ENCODE measurements at places on chromosomes 4 and X. TPM values are rescaled to one million over a fixed set of nuclear protein-coding genes. Genes with fewer than 3 reads are reported as not detected.

DNA sequence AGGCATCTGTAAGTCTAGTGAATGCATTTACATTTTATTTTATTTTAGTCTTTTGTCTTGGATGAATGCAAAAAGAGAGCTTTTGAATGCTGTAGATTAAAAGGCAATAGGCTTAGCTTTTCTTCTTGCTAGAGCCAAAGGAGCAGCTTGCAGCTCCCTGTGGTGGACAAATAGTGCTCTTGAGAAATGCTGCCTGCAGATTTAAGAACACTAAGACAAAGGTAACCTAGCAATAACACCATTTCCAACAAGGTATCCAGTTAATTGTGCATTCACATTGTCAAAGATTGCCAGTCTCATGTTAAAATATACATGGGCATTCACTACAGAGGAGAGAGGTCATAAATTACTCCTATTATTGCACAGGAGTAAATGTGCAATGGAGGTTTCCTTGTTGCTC lies 859.2 kb upstream of the PRKX start:
- H3K27ac ChIP-seq, result no peak overlapping the region
- no peak overlapping the region for H3K4me3 ChIP-seq
- no peaks in the 10 kb centered on the region for H3K27me3 ChIP-seq
- H3K4me1 ChIP-seq, result no peaks in the 10 kb centered on the region
- no peaks in the 10 kb centered on the region for H3K36me3 ChIP-seq

DNA sequence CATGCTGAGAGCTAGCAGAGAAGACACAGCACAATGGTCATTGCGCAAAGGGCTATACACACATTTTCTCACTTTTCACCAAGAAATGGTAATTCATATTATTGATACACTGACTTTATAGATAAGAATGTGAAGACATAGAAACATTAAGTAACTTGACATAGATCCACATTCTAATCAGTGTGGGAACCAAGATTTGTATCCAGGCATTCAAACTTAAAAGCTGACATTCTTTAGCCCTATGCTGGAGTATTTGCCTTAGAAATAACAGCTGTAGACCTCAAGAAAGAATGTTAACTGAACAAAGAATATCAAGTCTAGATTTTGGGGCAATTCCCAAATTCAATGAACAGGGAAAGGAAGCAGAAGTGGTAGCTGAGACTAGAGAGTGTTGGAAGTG lies 384.8 kb downstream of the IL15 start:
- no peaks in the 10 kb centered on the region for H3K36me3 ChIP-seq
- H3K4me1 ChIP-seq, result peaks cover 4% of the 10 kb centered on the region
- H3K4me3 ChIP-seq, result no peak overlapping the region
- no peaks in the 10 kb centered on the region for H3K27me3 ChIP-seq
- H3K27ac ChIP-seq, result no peak overlapping the region

The TDO2 gene
- 0.30 TPM for polyA plus RNA-seq

DNA sequence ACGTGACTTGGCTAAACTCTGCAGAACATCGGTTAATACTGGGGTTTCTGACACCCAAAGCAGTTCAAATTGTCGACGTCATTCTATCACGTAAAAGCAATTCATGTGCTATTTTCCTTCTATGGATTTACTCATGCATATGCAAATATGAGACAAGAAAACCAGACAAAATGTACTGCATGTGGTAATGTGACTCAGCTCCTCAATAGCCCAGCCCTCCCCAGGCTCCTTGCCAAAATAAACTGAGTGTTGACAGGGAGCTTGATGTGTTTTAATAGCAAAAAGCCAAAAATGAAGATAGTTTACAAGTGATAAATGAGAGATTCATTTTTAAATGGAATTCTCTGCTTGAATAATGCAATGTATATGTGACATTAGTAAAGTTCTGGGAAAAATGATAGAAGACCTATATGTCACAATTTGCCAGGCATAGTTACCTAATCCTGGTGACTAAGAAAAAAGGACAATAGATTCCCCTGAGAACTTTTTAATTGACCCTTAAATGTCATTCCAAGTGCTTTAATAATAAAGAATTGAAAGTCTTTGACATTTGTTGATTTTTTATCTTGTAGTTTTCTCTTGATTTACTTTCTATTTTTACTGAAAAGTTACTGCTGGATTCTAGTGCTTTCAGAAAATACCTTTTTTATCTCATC lies 1700.6 kb upstream of the TENM3 start:
- no peaks in the 10 kb centered on the region for H3K27me3 ChIP-seq
- H3K4me3 ChIP-seq, result no peak overlapping the region
- H3K27ac ChIP-seq, result no peak overlapping the region
- no peaks in the 10 kb centered on the region for H3K36me3 ChIP-seq
- DNase-seq, result no peak

The LIMCH1 gene
- 7.5 TPM for polyA plus RNA-seq

- no peaks in the 10 kb centered on the region for H3K4me1 ChIP-seq
- no peaks in the 10 kb centered on the region for H3K27me3 ChIP-seq
- no peaks in the 10 kb centered on the region for H3K36me3 ChIP-seq
- H3K4me3 ChIP-seq, result no peak overlapping the region
These were observed 7.4 kb downstream of the RAB33A start for GRCh38 chrX:130179170-130179569.

GRCh38 chrX:82031250-82031649 lies 829.3 kb downstream of the SH3BGRL start:
- no peak for DNase-seq
- H3K36me3 ChIP-seq, result no peaks in the 10 kb centered on the region
- no peak overlapping the region for H3K4me3 ChIP-seq
- H3K4me1 ChIP-seq, result no peaks in the 10 kb centered on the region
- no peak overlapping the region for H3K27ac ChIP-seq

GRCh38 chr4:155761916-155762315 lies 3.1 kb downstream of the GUCY1B1 start:
- H3K4me1 ChIP-seq, result peaks cover 10% of the 10 kb centered on the region
- H3K36me3 ChIP-seq, result no peaks in the 10 kb centered on the region
- H3K27ac ChIP-seq, result peak overlapping the region; percentile 6

GRCh38 chr4:147175460-147176025 lies 229.9 kb upstream of the TTC29 start:
- no peak for DNase-seq
- no peak overlapping the region for H3K27ac ChIP-seq
- H3K27me3 ChIP-seq, result no peaks in the 10 kb centered on the region
- H3K36me3 ChIP-seq, result no peaks in the 10 kb centered on the region

DNA sequence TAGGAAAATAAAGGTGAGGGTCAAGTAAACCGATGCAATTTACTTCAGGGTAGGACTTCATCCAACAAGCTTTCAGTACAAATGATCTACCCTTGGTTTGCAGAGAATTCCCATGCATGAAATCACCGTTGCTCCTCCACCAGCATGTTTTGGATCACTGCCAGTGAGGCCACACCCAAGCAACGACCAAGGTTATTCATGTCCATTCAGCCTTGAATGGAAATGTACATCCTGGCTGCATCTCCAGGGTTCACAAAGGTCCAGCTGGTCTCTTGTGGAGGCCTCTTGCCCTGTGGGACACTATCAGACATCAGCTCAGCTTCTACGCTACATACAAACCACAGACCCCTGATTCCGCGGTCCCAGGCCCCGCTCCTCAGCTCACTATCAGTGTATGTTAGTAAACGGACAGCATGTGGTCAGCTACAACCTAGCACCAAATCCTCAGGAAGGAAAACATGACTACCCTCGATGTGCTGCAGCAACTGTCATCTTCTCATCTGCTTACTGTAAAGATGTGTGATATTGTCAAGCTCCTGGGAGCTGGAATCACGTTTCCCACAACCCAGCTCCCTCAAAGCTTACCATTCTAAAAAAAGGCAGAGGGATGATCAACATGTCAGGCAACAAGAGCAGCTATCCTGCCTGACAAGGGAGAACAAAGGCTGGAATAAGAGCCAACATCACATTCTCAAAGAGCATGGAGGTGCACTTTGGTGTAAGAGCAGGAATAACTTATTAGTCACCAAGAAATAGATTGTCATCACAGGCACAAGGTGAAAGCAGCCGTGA lies 4.9 kb downstream of the LYAR start:
- H3K27me3 ChIP-seq, result no peaks in the 10 kb centered on the region
- peak; percentile 48 for DNase-seq
- no peak overlapping the region for H3K27ac ChIP-seq
- H3K4me3 ChIP-seq, result no peak overlapping the region

DNA sequence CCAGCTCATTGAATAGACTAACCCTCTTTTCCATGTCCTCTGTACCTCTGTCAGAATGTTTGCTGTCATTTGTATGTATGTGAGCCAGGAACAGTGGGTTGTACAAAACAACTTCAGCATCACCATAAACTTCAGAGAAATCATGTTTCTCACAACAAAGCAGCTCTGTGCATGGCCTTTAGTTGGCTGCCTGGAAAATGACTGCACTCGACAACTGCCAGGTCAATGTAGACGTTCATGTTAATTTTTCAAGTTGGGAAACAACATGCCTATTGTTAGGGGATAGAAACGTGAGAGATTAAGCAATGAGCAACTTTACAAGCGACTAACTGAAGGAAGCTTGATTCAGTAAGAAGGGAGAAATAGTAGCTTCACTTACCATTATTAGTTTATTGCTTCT lies 17.9 kb upstream of the CXCL11 start:
- H3K27ac ChIP-seq, result no peak overlapping the region
- H3K27me3 ChIP-seq, result no peaks in the 10 kb centered on the region
- H3K4me1 ChIP-seq, result no peaks in the 10 kb centered on the region
- no peak overlapping the region for H3K4me3 ChIP-seq

GRCh38 chr4:183355405-183355804 lies 33.2 kb upstream of the CLDN24 start:
- peaks cover 10% of the 10 kb centered on the region for H3K4me1 ChIP-seq
- DNase-seq, result no peak
- H3K36me3 ChIP-seq, result no peaks in the 10 kb centered on the region
- no peak overlapping the region for H3K27ac ChIP-seq

The FOXP3 gene
- not detected for polyA plus RNA-seq

The ARR3 gene
- polyA plus RNA-seq, result not detected

GRCh38 chr4:129362691-129363274 lies 266.8 kb downstream of the C4orf33 start:
- no peak overlapping the region for H3K4me3 ChIP-seq
- H3K36me3 ChIP-seq, result no peaks in the 10 kb centered on the region
- peaks cover 13% of the 10 kb centered on the region for H3K4me1 ChIP-seq
- DNase-seq, result peak; percentile 91
- H3K27me3 ChIP-seq, result no peaks in the 10 kb centered on the region

The HPGDS gene
- polyA plus RNA-seq, result 0.30 TPM

DNA sequence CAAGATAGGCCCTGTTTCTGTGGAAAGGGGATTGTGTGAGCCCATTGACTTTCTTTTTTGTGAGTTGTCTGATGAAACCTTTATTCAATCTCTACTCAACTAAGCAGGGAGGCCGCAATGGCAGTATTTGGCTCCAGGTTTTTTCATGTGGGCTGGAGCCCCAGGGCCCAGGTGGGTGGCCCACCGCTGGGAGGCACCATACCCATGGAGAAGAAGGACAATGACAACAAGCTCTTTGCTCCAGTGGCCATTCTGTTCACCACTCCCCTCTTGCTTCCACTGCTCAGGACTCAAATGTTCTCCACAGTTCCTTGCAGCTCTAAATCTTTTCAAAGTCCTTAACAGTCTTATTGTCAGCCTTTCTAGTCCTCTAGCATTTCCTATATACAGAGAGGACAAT lies 54.1 kb downstream of the HOPX start:
- DNase-seq, result no peak
- H3K4me3 ChIP-seq, result no peak overlapping the region

The HTR2C gene
- not detected for polyA plus RNA-seq

The DMP1 gene
- not detected for polyA plus RNA-seq

- no peak overlapping the region for H3K27ac ChIP-seq
- no peaks in the 10 kb centered on the region for H3K27me3 ChIP-seq
- DNase-seq, result no peak
- H3K4me3 ChIP-seq, result no peak overlapping the region
These were observed 110.8 kb upstream of the AFF2 start for GRCh38 chrX:148389629-148390028.

- H3K27me3 ChIP-seq, result no peaks in the 10 kb centered on the region
- no peaks in the 10 kb centered on the region for H3K36me3 ChIP-seq
- H3K4me3 ChIP-seq, result no peak overlapping the region
- H3K4me1 ChIP-seq, result peaks cover 16% of the 10 kb centered on the region
- DNase-seq, result no peak
These were observed 218.7 kb downstream of the NWD2 start for GRCh38 chr4:37463033-37463856.

DNA sequence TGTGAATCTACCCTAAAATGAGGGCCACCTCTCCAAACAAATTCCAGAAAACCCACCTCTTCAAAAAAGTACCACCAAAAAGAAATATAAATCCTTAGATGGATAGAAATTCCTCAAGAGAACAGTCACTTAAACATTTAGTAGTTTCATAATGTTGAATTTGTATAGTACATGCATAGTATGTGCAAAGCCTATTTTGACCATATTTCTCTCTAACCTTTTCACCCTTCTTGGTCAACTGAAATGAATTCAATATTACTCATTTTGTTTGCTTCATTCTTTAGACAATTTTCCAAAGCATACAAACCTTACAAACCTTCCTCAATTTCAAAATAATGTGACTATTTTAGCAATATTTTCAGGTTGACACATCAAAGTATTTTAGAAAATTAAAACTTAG lies 4.1 kb downstream of the RHOXF1 start:
- DNase-seq, result no peak
- no peaks in the 10 kb centered on the region for H3K4me1 ChIP-seq
- no peaks in the 10 kb centered on the region for H3K36me3 ChIP-seq
- no peak overlapping the region for H3K27ac ChIP-seq
- H3K4me3 ChIP-seq, result no peak overlapping the region
- H3K27me3 ChIP-seq, result no peaks in the 10 kb centered on the region

DNA sequence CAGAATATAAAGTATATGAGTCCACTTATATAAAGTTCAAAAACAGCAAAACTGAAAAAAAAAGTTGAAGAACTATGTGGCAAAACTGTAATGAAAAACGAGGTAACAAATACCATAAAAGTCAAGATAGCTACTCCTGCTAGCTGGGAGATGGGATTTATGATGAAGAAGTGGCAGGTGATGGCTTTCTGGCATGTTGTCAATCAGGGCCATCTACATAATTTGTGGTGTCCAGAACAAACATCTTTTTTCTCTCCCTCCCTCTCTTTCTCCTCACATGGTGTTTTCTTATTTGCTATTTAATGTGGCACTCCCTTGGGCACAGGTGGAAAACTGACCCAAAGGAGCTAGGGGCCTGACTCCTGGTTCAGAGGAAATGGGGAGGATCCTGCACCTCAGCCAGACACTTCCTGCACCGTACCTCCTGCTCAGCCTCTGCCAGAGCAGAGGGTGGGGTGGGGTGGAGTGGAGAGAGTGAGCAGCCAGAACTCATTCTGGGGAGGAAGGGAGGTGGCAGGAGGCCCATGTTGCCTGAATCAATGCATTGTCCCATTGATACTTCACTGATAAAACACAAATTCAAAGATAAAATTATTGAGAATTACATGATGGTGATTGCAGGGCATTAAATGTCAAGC lies 5.3 kb upstream of the SAP30 start:
- H3K27ac ChIP-seq, result no peak overlapping the region
- no peak overlapping the region for H3K4me3 ChIP-seq
- H3K27me3 ChIP-seq, result no peaks in the 10 kb centered on the region
- H3K36me3 ChIP-seq, result no peaks in the 10 kb centered on the region
- H3K4me1 ChIP-seq, result peaks cover 22% of the 10 kb centered on the region

The POLN gene
- 1.7 TPM for polyA plus RNA-seq

DNA sequence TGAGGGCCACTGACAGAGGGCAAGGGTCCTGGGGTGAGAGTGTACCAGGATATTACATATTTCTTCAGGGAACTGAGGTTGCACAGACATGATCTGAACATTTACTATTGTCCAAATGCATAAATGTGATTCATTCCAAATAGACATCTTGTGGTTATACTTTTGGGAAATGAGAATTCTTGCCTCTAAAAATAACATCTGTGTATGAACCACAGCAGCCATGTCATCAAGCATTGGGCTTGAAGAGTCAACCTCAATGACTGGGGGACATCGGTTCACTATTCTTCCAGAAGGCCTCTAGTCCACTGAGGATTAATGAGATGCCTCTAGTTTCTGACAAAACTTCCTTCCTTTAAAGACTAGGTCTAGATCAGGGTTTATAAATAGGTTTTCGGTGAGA lies 193.1 kb upstream of the GPC4 start:
- DNase-seq, result no peak
- no peaks in the 10 kb centered on the region for H3K4me1 ChIP-seq
- no peaks in the 10 kb centered on the region for H3K36me3 ChIP-seq
- H3K27me3 ChIP-seq, result no peaks in the 10 kb centered on the region
- H3K27ac ChIP-seq, result peak overlapping the region; percentile 31

Measured in stomach (tissue), 19 donors.